ENCODE measurements at places on chromosomes 7 and 10.
A peak's percentile ranks its signal among the peaks of the same experiment; 100 is the strongest.

DNA sequence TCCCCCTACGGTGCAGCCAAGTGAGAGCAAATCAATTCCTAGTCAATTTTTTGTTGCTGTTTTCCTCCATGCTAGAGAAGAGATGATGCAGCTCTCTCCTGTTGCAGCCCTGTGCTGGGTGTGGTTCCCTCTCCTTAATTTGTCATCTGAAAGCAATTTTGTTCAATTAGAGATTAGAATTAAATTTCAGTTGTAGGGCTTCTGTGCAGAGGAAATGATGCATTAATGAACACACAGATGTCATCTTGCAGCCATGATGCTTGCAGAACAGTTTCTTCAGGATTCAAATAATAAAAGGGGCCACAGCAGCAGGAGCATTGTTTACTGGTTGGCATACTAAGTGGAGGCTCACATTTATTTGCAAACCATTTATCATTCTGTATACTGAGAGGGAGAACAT is 266.0 kb downstream of the AUTS2 start:
- DNase-seq: no peak

GRCh38 chr10:85596389-85596788 is 770.2 kb downstream of the GRID1 start:
- DNase-seq: no peak

DNA sequence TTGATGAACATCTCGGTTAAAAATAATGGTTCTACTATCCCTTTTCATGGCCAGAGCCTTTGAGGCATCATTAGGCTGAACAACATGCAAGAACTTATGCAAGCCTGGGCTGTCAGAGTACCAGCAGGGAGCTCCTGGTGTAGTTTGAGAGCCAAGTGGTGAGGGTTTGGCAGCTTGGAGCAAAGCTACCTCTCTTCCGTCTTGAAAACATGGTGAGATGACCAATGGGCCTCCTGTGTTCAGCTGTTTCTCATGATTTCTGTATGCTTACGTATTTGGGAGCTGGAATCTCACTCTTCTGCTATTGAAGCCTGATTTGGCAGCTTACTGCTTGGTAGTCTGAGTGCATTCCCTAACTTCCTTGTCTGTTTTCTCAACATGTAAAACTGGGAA is 150.4 kb downstream of the CXCL12 start:
- no peak for DNase-seq

DNA sequence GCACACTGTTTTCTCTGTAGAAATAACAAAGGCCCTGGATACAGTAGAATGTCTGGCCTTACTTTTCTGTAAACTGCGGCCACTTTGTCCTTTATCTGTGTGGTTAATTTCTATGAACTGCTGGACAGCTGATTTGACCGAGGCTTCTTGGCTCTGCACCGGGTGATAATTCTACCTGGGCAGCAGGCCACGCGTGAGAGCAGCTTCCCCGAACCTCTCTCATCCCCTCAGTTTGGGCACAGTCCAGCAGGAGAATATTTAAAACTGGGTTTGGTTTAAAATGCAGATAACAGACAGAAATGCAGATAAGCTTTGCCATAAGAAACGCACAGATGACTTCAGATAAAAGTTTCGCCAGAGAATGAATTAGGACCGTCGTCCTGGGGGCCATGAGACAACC is 81.0 kb downstream of the CELF2 start:
- DNase-seq: no peak

GRCh38 chr7:512146-512510 is 7.5 kb downstream of the PDGFA start:
- no peak for DNase-seq

- no peak for DNase-seq
Observed at GRCh38 chr7:28933846-28934320, 24.2 kb downstream of the TRIL start.

GRCh38 chr7:130187360-130187759 is 17.8 kb downstream of the TMEM209 start:
- no peak for DNase-seq

GRCh38 chr10:102231357-102232318 is 5.5 kb downstream of the ELOVL3 start:
- peak; percentile 29 for DNase-seq

DNA sequence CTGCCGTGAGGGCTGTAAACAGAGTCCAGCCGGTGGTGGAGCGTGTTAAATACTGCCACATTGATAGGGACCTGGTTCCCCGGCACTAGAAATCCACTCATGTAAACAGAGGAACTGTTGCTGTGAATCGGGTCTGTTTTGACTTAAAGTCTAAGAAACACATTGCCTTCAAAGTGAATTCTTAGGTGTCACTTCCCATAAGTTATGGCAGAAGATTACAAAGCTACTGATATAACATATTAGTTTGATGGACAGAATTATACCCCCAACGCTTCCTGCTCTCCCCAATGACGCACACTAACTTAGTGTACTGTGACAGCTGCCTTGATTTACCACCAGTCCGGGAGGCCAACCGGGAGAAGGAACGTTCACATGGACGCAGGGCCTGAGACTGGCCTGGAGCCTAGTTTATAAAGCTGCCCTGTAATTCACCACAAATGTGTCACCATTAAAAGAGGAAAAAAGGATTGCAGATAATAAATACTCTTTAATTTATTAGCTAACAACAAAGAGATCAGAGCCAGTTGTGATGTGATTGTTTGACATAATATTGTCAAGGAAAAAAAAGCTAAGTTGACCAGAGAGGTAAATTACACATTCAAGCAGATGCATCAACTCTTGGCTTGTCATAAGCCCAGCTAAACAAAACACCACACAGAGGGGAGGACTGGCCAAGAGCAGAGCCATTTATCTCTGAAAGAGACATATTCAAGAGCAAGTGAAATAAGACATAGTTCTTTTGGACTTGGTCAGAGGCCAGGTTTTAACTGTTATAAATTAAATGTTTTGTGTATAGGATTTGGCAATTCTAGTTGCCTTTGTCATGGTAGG is 820.6 kb downstream of the LRMDA start:
- no peak for DNase-seq

DNA sequence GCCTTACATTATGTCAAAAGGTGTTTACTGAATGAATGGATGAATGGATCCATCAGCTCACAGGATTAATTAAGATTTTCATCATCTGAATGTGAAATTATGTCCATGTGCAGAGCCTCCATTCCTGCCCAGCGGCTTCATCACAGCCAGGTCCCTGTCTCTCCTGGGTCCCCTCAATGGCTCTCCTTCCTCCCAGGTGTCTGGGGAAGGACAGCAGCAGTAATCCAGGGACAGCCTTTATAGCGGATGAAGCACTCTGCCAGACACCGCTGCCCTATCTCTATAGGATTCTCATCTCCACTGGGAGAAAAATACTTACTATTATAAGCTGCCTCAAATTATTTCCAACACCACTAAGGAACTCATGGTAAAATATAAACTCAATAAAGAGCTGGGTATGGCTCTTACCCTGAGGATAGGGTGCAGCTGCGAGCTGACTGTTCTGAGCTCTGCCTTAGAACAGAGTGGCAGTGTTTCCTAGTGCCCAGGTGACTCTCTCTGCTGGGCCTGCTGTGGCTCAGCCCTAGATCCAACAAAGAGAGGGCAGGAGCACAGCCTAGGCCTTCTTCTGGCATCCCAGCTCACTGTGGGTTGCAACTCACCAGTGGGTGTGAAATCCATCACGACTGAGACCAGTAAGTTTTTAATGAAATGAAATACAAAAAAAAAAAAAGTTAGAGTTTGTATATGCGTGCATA is 38.3 kb downstream of the GPRIN2 start:
- no peak for DNase-seq

- DNase-seq: no peak
Observed at GRCh38 chr7:27697861-27698430, 35.3 kb upstream of the HIBADH start.

GRCh38 chr10:49153971-49154370 is 20.1 kb upstream of the FAM170B start:
- DNase-seq: no peak

GRCh38 chr10:77350711-77351119 is 286.9 kb downstream of the KCNMA1 start:
- DNase-seq: no peak

- no peak for DNase-seq
Observed at GRCh38 chr7:26704786-26705185, 159.6 kb downstream of the SKAP2 start.

GRCh38 chr7:141042222-141043193 is 27.8 kb upstream of the MRPS33 start:
- no peak for DNase-seq

DNA sequence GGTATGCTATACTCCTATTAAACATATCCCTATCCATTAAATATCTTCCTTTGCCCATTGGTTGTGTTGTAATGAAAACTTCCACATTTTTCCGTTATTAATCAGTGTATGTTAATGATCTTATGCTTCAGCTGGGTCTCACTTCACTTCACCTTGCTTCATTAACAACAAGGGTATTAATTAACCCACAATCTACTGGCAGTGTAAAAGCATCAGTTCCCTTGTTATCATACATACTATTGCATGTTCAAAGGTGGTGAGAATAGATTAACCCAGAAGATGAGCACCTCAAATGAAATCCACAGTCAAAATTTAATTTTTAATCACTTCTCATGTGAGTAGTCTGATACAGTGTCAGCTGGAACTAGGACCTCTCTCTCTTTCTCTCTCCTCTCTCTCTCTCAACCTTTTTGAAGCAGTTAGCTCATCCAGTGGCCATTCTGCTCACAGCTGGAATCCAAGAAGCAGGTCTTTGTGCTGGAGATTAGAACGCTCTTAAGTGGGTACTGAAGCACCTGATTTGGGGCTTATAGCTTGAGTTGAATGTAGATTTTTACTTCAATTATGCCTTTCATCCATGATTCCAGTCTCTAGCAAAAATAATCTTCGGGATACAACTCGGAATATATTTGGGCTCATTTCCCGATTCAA is 172.3 kb downstream of the RAPGEF5 start:
- DNase-seq: no peak

DNA sequence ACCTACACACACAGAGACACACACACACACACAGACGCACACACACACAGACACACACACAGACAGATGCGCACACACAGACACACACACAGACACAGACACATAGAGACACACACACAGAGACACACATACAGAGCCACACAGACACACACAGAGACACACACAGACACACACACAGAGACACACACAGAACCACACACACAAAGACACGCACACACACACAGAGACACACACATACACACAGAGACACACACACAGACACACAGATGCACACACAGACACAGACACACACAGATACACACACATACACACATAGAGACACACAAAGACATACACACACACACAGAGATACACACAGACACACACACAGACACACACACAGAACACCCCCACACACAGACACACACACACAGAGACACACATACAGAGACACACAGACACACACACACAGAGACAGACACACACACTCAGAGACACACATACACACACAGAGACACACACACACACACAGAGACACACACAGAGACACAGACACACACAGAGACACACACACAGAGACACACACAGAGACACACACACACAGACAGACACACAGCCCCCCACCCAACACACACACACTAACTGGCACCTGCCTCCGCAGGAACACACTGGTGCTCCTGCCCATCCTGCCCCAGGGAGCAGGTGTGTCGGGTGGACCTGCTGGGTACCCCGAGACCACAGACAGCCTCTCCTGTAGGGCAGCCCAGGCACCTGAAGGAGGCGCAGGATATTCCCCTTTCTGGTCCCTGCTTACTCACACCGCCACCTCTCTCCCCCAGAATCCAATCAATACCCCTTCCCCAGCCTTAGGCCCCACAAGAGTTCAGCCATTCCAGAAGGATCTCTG is 5.4 kb upstream of the FZD9 start:
- no peak for DNase-seq

- DNase-seq: no peak
Observed at GRCh38 chr7:143015084-143015483, 11.8 kb downstream of the OR9A2 start.

GRCh38 chr7:56009695-56010094 is 41.5 kb downstream of the PSPH start:
- DNase-seq: no peak

DNA sequence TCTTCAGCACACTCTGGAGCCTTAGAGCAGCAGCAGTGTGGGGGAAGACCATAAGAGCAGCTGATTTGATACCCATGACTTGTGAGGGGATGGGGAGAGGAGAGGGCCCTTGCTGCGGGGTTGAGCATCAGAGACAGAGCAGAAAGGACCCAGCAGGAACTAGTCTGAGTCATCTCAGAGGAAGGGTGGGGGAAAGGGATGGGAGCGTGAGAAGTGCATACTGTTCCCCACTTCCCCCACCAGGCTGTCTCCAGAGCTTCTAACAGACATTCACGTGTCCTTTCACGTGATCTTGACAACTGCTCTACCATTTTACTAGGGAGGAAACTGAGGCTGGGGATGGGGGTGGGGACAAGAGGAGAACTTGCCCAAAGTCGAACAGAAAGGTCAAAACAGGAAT is 38.7 kb downstream of the FAM241B start:
- DNase-seq: no peak

GRCh38 chr7:70165477-70166170 is 567.3 kb downstream of the AUTS2 start:
- DNase-seq: no peak

GRCh38 chr10:129085811-129086210 is 381.2 kb upstream of the MGMT start:
- no peak for DNase-seq

DNA sequence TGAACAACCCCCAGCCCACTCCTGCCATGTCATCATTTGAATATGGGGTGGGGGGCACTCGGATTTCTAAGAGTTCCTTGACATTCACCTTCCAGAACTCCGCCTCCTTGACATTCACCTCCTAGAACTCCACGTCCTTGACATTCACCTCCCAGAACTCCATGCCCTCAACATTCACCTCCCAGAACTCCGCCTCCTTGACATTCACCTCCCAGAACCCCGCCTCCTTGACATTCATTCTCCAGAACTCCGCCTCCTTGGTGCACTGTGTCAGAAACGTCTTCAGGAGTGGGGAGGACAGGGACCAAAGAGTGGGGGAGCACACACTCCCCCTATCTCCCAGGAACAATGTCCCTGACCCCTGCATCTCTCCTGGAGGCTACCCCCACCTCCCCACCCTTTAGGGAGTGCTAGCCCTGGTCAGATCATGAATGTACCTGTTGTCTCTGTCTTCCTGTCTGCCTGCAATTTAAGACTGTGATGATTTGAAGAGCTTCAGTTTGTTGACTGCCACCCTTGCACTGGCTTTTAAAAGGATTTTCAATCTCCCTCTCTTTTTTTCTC is 110.1 kb downstream of the NPTX2 start:
- no peak for DNase-seq

GRCh38 chr7:79425665-79426064 is 27.8 kb downstream of the MAGI2 start:
- no peak for DNase-seq

GRCh38 chr10:109089779-109090178 is 833.5 kb downstream of the XPNPEP1 start:
- DNase-seq: no peak

- no peak for DNase-seq
Observed at GRCh38 chr10:30812018-30812851, 182.7 kb upstream of the LYZL2 start.

- no peak for DNase-seq
Observed at GRCh38 chr10:97321804-97322190, 2.7 kb downstream of the FRAT1 start.

GRCh38 chr10:71267508-71268240 is 51.4 kb upstream of the SLC29A3 start:
- no peak for DNase-seq

- DNase-seq: no peak
Observed at GRCh38 chr10:22369434-22370072, 24.3 kb downstream of the SPAG6 start.
